ENCODE measurements at places on chromosomes 1 and 21.

GRCh38 chr1:219751870-219752507 is 139.1 kb upstream of the ZC3H11B start:
- no peak for DNase-seq

DNA sequence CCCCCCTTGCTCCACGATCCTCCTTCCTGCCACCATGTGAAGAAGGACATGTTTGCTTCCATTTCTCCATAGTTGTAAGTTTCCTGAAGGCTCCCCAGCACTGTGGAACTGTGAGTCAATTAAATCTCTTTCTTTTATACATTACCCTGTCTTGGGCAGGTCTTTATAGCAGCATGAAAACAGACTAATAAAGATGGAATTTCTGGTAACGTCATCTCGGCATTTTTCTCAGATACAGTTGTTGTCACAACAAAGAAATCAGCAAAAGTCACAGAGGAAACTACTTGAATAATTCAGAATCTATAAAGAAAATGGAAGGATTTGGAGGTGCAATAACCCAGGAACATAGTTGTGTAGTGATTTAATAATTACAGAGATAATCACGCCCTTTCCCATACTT is 4.4 kb downstream of the APCS start:
- DNase-seq, result no peak

GRCh38 chr1:99004254-99004860 is 304 bp downstream of the PLPPR5 start:
- no peak for DNase-seq

DNA sequence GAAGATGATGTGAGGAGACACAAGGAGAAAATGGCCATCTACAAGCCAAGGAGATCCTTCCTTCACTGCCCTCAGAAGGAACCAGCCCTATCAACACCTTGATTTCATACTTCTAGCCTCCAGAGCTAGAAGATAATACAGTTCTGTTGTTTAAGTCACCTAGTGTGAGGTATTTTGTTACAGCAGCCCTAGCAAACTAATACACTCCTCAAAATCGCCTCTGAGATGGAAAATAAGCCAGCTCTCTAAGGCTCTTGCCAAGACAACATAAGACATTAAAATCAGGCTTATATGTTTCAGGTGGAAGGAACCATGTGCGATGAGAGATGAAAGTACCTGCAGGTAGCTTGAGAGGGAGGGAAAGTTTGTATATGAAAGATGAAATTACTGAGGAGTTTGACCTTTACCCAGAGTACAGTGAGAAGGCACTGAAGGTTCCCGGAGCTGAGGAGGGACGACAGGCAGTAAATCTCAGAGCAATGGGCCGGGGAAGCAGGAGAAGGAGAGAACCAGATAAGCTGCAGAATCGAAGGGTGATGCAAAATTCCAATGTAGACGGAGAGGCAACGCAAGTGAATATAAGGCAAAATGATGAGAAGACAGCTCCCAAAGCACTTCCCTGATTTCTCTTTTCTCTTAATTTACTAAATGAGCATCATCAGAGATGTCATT is 84.7 kb downstream of the HHIPL2 start:
- DNase-seq, result no peak

DNA sequence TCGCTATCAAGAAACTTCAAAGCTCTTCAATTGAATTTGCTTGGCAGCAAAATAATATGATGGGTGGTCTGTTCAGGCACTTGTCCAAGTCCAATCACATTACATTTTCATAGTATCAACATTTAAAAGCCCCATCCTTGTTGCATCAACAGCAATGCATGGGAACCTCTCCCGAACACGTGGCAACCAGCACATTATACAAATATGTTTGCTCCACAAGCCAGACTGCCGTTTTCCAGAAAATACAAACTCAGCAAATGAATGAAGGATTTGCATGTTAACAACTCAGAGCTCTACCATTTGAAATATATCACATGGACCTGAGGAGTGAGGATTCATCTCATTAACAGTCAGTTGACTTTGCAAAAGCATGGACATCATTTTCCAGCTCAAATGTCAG is 20.0 kb upstream of the LYPLAL1 start:
- no peak for DNase-seq

- DNase-seq, result no peak
Measured at GRCh38 chr21:38321568-38321967, 64.8 kb downstream of the KCNJ15 start.

GRCh38 chr1:156422602-156423091 is 53.6 kb downstream of the RHBG start:
- DNase-seq, result no peak

DNA sequence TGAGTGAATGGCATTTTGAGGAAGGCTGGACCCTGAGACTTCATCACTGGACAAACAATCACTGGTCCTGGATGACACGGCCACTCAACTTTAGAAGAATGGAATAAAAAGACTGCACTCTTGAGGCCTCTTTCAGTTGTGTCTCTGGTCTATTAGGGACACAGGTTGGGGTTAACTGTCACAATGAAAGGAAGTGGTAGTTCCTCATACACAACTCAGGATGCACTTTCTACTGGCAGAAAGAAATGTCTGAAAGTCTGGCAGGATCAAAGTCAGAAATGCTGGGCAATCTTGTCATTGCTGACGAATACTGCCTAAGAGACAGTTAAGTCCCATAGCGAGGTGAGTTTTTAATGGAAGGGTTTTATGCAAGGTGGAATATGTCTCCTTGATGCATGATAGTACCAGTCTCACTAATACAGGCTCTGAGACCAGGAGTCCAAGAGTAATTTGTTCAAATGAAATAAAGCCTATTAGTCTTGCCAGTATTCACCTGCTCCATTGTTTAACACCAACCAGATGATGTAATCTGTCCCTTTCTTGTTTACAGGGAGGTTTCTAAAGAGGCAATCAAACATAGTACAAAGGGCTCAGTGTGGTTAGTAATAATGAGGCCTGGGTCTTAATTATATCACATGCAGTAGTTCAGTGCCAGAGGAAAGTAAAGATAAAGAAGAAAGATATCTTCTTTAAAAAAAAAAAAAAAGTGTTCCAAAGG is 11.2 kb upstream of the RRP15 start:
- no peak for DNase-seq

DNA sequence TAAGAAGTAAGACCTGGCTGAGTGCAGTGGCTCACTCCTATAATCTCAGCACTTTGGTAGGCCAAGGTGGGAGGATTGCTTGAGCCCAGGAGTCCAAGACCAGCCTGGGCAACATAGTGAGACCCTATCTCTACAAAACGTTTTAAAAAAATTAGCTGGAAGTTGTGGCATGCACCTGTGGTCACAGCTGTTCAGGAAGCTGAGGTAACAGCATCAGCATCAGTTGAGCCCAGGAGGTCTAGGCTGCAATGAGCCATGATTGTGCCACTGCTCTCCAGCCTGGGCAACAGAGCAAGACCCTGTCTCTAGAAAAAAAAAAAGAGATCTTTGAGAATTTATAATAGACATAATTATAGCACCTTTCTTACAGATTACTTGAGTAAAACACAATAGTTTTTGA is 36.0 kb downstream of the AGL start:
- DNase-seq, result no peak

- DNase-seq, result no peak
Measured at GRCh38 chr1:41101950-41102607, 80.6 kb upstream of the SLFNL1 start.

- peak; percentile 87 for DNase-seq
Measured at GRCh38 chr21:39183272-39184049, at the start of gene PSMG1. Gene PSMG1, minus strand, starts transcription at chr21:39183451. Its CDS starts 66 bp downstream, at chr21:39183385.

- no peak for DNase-seq
Measured at GRCh38 chr1:202243006-202243405, 49.4 kb downstream of the LGR6 start.

GRCh38 chr21:41760411-41760810 is 6.4 kb downstream of the RIPK4 start:
- DNase-seq, result no peak

GRCh38 chr1:1441002-1441888 is 5.8 kb downstream of the VWA1 start:
- DNase-seq, result peak; percentile 46

- DNase-seq, result no peak
Measured at GRCh38 chr1:41963636-41964035, 44.9 kb upstream of the HIVEP3 start.

All from activated CD4-positive, alpha-beta T cell treated with anti-CD3 and anti-CD28 coated beads, Interleukin-2, amount 50 U/mL, for 24 hours (primary cell).